Testis (tissue), 5 donors: ENCODE measurements at places on chromosomes 5 and 9.

- H3K4me3 ChIP-seq: no peak overlapping the region
- no peak for DNase-seq
- no peaks in the 10 kb centered on the region for H3K27me3 ChIP-seq
- H3K36me3 ChIP-seq: no peaks in the 10 kb centered on the region
- no peak overlapping the region for H3K27ac ChIP-seq
Observed at GRCh38 chr5:157165261-157165660, 803 bp downstream of the GARIN3 start.

DNA sequence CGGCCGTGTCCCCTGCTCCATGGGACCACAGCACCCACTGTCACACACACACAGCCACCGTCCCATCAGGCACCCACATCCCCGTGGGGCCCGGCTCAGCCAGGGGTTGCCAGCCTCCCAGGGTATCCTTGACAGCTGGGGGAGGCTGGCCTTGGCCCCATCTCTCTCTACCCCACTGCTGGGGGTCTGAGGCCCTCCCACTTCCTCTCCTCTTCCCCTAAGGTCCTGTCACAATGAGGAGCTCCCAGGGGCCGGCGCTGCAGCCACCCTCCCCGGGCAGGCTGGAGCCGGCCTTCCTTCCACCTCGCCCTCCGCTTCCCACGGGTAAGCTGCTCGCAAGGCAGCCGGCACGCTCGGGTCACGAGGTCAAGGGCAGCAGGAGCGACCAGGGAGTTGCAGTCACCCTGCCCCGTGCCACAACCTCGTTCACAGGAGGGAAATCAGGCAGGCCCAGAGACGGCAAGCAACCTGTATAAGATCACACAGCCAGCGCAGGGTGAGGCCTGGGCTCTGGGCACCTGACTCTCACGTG lies 38.6 kb upstream of the NOTCH1 start:
- peak overlapping the region; percentile 36 for H3K27ac ChIP-seq
- H3K36me3 ChIP-seq: no peaks in the 10 kb centered on the region
- H3K27me3 ChIP-seq: no peaks in the 10 kb centered on the region
- H3K4me1 ChIP-seq: peaks cover 42% of the 10 kb centered on the region

- H3K27me3 ChIP-seq: no peaks in the 10 kb centered on the region
- no peaks in the 10 kb centered on the region for H3K4me1 ChIP-seq
- no peaks in the 10 kb centered on the region for H3K36me3 ChIP-seq
- no peak overlapping the region for H3K4me3 ChIP-seq
Observed at GRCh38 chr5:120241400-120241799, 222.7 kb upstream of the PRR16 start.

DNA sequence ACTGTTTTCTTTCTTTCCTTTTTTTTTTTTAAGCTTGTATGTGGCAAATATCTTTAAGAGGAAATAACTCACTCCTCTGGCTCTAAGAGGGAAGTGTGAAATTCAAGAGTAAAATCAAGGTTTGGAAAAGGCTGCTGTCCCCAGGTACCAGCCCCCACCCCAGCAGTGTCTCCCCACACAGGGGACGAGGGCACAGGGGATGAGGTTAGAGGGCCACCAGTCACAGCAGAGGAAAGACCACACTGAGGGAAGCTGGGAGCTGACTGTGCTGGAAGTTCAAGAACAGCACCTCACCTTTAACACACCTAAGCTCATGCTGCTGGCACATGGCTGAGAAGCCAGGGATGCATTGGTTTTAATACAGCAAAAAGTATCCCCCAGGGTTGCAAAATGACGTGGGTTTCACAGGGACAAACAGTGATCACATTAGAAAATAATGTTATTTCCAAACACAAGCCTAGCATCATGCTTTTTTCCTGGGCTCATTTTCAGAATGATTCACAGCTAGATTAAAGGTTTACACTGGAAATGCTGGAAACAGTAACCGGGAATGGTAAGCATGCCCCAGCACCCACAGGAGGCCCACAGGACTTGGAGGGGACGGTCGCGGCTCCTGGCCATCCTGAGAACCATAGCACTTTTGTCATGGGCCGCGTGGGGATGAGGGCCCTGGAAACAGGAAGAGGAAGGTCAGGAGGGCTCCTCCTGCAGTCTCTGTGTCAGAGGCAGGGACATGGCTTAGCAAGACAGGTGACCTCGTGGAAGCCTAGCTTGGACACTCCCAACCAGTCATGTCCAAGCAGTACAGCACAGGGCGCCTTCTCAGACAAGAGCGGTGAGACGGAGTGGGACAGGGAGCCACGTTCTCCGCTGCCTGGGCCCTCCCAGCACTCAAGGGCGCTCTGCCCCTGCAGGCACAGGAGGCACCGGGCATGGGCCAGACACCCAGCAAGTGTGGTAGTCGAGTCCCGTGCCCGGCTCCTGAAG lies 6.9 kb downstream of the LPCAT1 start:
- DNase-seq: peak; percentile 8
- H3K4me1 ChIP-seq: peaks cover 3% of the 10 kb centered on the region
- H3K27me3 ChIP-seq: no peaks in the 10 kb centered on the region
- H3K36me3 ChIP-seq: no peaks in the 10 kb centered on the region
- H3K4me3 ChIP-seq: no peak overlapping the region

DNA sequence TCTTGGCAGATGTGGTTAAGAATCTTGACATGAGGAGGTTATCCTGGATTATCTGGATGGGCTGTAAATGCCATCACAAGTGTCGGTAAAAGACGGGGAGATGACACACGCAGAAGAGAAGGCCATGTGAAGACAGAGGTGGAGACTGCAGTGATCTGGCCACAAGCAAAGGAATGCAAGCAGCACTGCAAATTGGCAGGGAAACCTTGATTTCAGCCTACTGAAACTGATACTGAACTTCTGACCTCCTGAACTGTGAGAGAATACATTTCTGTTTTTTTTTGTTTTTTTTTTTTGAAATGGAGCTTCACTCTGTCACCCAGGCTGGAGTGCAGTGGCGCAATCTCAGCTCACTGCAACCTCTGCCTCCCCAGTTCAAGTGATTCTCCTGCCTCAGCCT lies 92.4 kb upstream of the NFIL3 start:
- no peak overlapping the region for H3K27ac ChIP-seq
- H3K27me3 ChIP-seq: no peaks in the 10 kb centered on the region
- H3K36me3 ChIP-seq: no peaks in the 10 kb centered on the region
- no peak overlapping the region for H3K4me3 ChIP-seq
- no peak for DNase-seq
- H3K4me1 ChIP-seq: no peaks in the 10 kb centered on the region

GRCh38 chr5:95069948-95070347 lies 214.9 kb downstream of the MCTP1 start:
- no peaks in the 10 kb centered on the region for H3K27me3 ChIP-seq
- no peaks in the 10 kb centered on the region for H3K36me3 ChIP-seq
- no peak overlapping the region for H3K4me3 ChIP-seq
- DNase-seq: no peak
